ENCODE measurements at places on chromosomes 3 and 15.

DNA sequence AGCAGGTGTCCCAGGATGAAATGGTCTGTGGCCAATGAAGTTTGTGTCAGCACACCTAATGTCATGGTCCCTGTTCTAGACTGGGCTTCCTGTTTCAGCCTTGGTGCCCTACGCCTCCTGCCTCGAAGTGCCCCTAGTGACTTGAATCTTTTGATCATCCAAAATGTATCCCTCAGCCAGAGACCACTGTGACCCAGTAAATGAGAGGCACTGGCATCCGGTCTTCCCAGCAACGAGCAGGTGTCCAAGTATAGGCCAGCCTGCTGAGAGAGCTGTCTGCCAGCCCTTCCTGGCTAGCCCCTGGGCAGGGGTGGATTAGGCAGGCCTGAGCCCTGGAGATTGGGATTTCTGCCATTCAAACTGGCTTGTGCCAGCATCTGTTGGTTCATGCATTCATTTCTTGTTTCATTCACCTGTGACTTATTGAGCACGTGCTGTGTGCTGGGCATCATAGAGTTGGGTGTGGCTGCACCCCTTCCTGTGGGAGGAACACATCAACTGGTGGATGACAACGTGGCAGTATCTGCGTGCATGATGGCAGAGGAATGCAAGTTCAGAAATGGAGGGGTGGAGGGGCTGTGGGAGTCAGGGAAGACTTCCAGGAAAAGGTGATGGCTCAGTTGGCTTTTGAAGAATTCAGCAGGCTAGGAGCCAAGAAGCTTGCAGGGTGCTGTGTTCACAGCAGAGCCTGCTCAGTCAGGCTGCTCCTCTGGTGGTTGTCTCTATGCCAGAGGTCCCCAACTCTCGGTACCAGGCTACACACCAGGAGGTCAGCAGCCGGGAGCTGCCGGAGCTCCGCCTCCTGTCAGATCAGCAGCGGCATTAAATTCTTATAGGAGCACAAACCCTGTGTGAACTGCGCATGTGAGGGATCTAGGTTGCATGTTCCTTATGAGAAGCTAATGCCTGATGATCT is 21.6 kb downstream of the ESYT3 start:
- no peak for DNase-seq

DNA sequence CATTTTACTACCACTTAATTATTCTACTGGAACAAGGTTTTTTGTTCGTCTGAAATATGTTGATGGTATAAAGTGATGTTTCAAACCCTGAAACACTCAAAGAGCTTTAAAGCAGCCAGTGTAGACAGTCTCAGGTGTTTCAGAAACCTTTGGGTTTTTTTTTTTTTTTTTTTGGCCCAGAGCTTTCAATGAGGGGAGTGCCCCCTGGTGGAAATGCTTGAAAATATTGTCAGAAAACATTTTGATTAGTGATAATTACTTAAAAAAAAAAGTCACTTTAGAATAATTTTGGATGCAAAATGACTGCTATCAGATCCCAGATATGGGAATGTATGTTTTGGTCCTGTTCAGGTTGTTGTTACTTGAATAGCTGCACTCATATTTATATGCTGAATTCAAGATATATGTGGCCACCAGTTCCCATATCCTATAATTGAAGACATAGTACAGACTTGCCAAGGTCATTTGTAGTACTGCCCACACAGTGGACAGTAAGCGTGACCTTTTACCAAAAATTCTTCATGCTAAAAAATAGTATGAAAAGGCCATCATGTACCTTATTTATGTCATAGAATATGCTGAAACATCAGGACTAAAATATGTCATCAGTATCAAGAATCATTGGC is 35.9 kb downstream of the SATB1 start:
- DNase-seq: peak; percentile 4

DNA sequence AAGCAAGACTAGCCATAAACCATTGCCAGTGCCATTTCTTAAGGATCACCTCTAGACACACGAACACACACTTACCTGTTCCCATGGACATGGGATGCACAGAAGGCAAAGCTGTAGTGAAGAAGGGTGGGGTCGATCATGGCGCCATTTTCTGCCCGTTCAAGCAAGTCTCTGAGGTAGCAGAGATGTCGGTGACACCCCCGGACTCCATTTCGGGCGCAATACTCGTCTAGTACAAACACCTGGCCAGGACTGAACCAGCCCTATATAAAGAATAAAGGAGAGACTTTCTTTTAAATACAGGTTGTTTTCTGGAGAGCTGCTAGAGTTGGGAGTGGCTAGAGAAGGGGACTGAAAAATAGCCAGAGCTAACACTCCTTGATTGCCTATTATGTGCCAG is 159.4 kb upstream of the FEZF2 start:
- no peak for DNase-seq

DNA sequence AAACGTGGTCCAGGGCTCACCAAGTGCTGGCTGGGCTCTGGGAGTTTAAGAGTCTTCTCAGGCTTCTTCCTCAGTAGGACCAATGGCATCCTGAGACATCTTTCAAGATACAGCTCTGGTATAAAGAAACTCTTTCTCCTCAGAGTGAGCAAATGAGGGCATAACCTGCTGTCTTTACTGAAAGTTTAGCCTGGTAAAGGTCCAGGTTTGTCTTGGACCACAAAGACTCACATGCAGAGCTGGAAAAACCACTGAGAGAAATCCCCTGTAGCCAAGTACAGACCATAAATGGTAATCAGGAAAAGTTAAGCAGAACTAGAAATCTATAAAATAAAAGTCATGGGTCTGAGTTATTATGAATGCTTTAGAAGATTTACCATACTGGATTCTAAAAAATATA is 23.1 kb downstream of the CD47 start:
- DNase-seq: no peak

DNA sequence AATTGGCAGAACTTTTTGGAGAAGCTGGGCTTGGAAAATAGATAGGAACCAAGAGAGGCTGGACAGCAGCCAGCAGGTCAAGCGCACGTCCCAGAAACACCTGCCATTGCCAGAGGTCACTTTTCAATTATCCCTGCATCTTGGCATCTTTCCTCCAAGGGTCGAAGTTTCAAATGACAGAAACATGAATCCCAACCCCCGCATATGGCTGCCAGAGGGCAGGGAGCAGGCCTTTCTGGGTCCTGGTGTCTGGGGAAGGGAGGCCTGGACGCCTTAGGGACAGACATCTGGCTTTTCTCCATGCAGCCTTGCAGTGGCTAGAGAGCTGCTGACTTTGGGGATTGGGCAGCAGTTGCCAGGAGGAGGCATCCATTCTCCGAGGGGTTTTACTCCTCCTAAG is 164.5 kb upstream of the TPM1 start:
- no peak for DNase-seq

- DNase-seq: no peak
Observed at GRCh38 chr3:14684447-14684846, 9.5 kb downstream of the C3orf20 start.

DNA sequence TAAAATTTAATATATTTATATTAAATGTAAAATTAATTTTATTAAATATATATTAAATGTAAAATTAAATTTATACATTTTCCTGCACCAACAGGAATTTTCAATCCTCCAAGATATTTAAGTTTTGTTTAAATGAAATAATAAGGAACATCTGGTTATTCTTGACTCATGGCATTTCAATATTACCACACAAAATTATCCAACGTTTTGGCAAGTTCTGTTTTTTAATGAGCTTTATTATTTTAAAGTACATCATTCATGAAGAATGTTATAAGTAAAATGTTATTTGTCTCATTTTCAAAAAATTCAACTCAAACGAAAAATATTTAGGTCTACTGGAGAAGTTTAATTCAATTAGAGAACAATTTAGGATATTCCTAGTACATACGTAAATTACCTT is 811.4 kb downstream of the NAALADL2 start:
- no peak for DNase-seq

DNA sequence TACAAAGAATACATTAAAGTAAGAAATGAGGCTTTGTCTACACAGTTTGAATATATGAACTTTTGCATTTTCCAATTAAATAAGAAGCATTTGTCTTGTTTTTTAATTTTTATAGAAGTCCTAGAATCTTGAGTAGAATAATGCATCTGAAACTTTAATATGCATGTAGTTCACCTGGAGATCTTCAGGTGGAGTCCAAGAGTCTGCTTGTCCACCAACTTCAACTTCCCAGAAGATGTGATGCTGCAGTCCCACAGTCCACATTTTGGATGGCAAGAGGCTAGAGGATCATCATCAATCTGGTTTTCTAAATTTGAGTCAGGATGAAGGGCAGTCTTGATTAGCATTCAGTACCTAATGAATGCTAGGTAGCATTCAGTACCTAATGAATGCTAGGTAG is 357.6 kb upstream of the SOX2 start:
- DNase-seq: no peak

DNA sequence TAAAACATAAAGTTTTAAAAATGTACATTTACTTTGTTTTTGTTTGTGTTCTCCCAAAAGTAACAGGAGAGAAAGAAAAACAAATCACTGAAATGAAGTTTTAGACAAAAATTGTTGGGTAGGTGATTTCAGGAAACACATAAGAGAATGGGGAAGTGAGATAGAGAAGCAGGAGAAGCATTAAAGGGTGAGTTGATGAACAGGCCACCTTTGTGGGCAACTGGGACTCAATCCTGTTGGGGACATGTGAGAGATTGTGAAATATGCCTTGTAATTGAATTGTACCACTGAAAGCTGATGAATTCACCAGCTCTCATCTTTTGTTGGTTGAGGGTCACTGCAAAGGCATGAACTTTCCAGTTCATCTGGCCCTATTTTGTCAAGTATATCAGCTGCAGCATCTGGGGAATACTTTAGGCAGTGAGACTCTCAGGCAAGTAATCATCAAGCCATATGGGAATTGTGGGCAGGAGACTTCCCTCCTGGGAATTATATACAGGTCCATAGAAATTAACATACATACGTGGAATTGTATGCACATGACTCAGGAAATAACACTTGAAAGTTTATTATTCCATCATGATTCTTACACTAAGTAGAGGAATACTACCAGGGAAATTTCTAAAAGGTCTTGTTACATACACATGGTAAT is 181.0 kb downstream of the ZBBX start:
- no peak for DNase-seq

DNA sequence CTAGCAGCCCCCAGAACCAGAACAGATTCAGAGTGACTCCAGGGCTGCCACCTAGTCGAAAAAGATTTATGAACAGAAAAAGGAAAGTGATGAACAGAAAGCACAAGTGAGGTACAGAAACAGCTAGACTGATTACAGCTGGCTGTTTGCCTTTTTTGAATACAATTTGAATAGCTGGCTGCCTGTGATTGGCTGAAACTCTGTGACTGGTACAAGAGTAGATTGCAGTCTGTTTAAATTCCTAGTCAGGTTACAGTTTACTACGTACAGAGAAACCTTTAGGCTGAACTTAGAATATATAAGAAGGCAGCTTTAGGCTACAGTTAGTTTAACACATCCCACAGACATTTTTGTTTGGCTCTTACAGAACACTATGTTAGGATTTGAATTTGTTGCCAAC is 10.0 kb downstream of the CCDC13 start:
- DNase-seq: no peak

GRCh38 chr3:133882986-133883586 is 12.6 kb downstream of the RAB6B start:
- DNase-seq: no peak

DNA sequence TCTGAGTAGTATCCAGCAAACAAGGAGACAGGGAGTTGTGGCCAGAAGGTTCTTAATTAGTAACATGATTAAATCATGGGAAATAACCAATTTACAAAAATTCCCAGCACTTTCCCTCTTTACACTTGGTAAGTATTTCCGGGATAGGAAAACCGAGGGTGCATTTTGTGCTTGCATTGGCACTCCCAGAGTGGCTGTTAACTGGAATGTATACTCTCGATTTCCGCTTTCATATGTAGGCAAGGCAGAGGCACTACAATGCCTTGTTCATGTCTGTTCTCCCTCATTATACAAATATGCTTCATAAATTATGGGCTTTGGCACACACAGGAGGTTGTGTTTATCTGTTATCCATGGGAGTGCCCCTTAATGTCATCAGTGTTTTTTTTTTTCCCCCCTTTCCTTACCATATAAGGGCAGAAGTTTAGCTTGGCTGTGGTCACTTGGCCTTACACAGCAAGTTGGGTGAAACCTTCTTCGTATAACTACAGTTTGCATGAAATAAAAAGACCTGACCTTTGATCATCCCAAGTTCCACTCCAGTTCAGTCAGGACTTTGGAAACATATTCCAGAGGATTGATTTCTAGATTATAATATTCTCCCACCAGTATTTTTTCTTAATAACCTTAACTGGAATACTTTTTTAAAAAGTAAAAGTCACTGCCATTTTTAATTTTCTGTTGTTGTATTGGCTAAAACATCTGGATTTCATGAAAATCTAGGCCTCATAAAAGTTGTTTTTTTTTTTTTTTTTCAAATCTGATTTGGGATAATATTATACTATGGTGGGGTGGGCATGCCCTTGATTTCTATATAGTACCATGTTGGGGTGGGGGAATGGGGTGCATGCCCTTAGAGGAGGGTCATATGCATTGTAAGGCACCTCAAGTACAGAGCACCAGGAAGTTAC is 8.9 kb downstream of the TPM1 start:
- no peak for DNase-seq

- DNase-seq: no peak
Observed at GRCh38 chr3:192033246-192033645, 572.3 kb downstream of the PYDC2 start.

DNA sequence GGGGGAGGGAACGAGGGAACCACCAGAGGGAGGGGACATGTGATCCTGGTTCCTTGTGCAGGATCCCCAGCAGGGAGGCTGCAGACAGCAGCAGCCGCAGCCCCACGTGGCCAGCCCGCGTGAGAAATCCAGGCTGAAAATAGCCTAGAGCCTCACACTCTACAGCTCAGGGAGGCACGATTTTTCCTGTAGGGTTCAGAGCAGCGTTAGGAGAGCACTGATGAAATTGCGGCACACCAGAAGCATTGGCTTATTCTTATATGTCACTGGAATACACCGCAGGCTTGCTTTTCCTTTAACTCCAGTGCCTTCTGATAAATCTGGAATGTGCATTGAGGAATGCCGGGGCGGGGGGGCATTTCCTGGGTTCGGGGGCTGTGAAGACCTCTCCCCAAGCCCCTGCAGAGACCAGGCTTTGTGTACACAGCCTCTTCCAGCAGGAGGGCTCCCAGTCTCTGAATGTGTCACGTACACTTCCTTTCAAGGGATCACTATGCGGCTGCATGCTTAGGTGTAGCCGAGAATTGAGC is 193.0 kb downstream of the ATP10A start:
- peak; percentile 50 for DNase-seq

DNA sequence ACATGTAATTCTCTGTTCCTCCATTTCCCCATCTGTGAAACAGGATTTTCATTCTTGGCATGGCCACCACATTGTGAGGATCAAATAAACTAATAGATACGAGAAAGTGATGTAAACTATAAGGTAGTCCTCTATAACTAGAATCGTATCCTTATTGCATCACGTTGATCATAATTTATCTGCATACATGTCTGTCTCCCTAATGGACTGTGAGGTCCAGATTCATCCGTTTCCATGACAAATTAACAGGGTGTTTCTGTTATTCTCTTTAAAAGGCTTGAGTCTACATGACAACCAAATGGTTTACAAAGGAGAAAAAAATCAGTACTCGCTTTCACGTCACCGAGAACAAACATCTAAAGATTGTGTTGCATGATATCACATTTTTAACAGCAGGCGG is 53.0 kb downstream of the SST start:
- DNase-seq: no peak

All from right kidney (tissue), 9 donors.